ENCODE measurements at places on chromosomes 2 and 18. TPM values are rescaled to one million over a fixed set of nuclear protein-coding genes. Genes with fewer than 3 reads are reported as not detected.

GALNT3 gene
- not detected for total RNA-seq

GALNT14 gene
- 47.5 TPM for total RNA-seq

CDCA7 gene
- 48.5 TPM for total RNA-seq

C2orf80 gene
- total RNA-seq = not detected

CRACDL gene
- 0.32 TPM for total RNA-seq

CCDC93 gene
- total RNA-seq = 15.6 TPM

C2orf49 gene
- 14.2 TPM for total RNA-seq

PAX8 gene
- 1.1 TPM for total RNA-seq

LYPD1 gene
- 16.3 TPM for total RNA-seq

Data from A549 treated with RU486 at 1 μM for 4 hours (cell line).